ENCODE measurements at places on chromosomes 7 and 10.
A peak's percentile ranks its signal among the peaks of the same experiment; 100 is the strongest.

DNA sequence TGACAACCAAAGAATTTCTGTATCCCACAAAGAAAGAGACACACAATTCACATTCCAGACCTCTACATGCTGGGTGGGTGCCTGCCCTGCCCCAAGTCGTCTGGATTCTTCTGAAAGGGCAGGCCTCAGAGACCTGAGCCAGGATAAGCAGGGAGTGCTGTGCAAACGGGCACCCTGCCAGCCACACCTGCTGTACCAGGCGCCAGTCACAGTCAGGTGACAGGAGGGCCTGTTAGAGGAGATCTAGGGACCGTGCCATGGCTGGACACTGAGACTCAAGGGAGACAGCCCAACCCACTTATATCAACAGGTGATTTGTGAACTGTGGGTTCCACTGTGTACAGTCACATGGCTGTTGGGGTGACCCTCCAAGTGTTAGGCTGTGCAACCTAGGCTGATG lies 103.1 kb upstream of the AFAP1L2 start:
- peak; percentile 60 for DNase-seq

DNA sequence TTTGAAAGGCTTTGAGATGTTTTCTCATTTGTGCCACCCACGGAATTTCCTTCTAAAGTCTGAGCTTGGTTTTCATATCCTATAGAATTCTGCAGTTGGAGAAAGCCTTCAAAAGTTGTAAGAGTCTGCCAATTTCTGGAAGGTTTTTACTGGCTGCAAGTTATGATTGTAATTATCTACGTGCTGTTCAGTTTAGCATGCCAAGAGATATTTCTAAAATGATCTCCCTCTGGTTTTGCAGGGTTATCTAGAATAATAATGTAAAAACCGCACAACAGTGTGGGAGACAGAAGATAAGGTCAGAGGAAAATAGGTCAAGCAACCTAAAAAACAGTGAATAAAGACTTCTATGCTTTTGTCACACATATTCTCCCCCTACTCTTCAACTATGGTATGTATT lies 69.3 kb downstream of the MTERF1 start:
- no peak for DNase-seq

GRCh38 chr10:4344492-4344994 lies 481.5 kb upstream of the AKR1E2 start:
- no peak for DNase-seq

- DNase-seq = no peak
Measured at GRCh38 chr7:72345208-72345727, 66.9 kb downstream of the CALN1 start.

GRCh38 chr7:19322002-19322401 lies 176.8 kb upstream of the FERD3L start:
- DNase-seq = no peak

- no peak for DNase-seq
Measured at GRCh38 chr10:120570418-120570817, 113.4 kb downstream of the PLPP4 start.

- DNase-seq = no peak
Measured at GRCh38 chr10:75159519-75159918, 48.1 kb downstream of the SAMD8 start.

DNA sequence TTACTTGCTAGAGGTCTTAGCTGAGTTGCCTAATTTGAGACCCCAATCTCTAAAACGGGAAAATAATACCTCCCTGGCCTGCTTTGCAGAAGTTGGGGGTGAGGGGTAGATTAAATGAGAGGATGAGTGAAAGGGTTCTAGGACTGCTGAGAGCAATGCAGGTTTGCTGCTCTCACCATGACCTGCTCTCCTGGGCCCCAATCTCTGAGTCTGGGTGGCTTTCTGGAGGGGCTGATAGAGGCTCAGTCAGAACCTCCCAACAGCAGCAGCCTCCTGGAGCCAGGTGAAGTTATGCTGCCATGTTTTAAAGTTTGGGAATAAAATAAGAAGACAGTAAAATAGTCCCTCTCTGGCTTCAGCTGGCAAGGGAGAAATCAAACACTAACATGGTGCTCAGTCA lies 7.3 kb downstream of the UROS start:
- DNase-seq = no peak

- no peak for DNase-seq
Measured at GRCh38 chr10:102175415-102175814, 23.2 kb downstream of the NOLC1 start.

- DNase-seq = no peak
Measured at GRCh38 chr10:80633383-80633860, 95.7 kb downstream of the SH2D4B start.

- no peak for DNase-seq
Measured at GRCh38 chr7:130929896-130930659, 196.1 kb upstream of the KLF14 start.

GRCh38 chr7:147022056-147022455 lies 905.5 kb downstream of the CNTNAP2 start:
- no peak for DNase-seq

DNA sequence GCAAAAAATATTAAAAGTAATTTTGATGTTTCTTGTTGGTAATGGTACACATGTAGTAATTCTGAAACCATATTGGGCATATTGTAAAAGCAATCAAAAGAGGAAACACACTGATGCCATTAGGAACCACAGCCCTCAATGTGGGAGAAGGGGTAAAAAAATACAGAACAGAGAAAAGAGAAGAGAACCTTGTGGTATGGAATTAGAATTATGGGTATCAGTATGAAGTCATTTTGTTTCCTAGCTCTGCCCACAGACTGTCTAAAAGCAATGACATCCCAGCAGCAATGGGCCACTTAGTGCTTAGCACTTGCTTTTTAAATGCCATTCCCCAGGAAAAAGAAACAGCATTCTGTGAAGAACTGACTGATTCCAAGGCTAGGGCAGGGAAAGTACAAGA lies 61.5 kb downstream of the CPVL start:
- no peak for DNase-seq

Measured in DMS153 (cell line).